ENCODE measurements at places on chromosomes 13 and 19. TPM values are rescaled to one million over a fixed set of nuclear protein-coding genes. Genes with fewer than 3 reads are reported as not detected.

GRK1 gene
- total RNA-seq: not detected

GRCh38 chr13:39144941-39145533, 106.8 kb downstream of the NHLRC3 start:
- peak; percentile 30 for DNase-seq

DNA sequence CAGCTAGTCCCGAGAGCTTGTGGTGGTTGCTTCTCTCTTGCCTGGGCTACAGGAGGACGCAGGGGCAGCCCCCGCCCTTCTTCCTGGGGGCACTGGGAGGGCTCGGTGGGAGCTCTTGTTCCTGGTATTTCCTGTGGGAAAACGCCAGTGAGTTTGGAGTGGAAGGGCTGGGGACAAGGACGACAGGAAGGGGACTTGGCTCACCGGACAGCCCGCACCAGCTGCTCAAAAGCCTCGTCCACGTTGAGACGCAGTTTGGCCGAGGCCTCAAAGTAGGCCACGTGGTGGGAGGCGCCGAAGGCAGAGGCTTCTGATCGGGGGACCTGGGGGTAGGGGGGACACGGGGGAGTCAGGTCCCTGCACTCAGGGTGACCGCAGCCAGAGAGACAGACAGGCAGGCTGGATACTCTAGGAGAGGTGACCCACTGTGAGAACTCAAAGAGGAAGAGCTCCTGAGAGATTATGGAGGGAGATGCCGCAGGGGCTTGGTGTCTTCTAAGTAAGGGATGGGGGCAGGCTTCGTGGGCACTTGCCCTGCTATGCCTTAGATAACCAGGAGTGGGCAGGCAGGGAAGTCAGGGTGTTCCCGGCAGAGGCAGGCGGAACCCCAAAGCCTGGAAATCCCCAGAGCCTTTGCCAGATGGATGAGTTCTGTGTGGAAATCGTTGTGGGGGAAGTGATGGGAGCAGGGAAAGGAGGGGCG, 4.3 kb downstream of the RRAS start:
- DNase-seq: no peak

KLK12 gene
- total RNA-seq: not detected

ZNF578 gene
- not detected for total RNA-seq

DNA sequence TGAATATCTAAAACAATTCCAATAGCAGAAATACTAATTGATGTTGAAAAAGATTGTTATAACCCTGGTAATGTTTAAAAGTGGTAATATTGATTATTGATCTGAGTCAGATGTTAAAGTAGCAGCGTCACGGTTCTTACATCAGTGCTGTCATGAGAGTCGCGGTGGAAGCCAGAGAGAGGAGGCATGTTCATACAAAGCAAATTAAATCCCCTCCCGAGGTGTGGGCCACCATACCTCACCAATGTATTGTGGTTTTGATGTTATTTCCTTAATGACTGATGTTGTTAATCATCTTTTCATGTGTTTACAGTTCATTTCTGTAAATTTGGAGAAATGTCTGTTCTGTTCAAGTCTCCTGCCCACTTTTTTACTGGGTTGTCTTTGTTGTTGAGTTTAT, 11.2 kb downstream of the ZNF317 start:
- DNase-seq: no peak

DNA sequence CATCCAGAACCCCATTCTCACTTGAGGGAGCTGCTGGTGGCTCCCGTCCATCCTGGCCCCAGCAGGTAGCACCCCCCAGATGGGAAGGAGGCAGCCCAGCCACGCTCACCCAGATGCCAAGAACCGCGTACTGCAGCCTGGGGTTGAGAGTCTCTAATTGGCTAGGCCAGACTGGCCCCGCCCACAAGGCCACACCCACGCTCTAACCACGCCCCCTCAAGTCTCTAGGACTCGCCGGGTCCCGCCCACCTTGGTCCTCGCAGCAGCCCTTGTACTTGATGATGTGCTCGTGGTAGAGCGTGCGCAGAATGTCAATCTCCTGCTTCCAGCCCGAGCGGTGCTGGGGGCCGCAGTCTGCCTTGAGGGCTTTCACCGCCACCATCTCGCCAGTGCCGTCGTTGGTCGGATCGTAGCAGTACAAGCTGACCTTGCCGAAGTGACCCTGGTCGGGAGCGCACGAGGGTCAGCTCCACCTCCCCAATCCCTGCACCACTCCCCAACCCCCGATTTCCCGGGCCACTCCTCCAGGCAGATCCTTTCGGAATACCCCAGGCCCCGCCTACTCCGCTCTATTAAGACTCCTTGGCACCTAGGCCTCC, 14.5 kb upstream of the ICAM3 start:
- no peak for DNase-seq

ZNF835 gene
- not detected for total RNA-seq

SAE1 gene
- 320 TPM for total RNA-seq

PALM3 gene
- total RNA-seq: not detected
